Fibroblast of skin of right biceps (primary cell): ENCODE measurements at places on chromosomes 16 and 17.
A peak's percentile ranks its signal among the peaks of the same experiment; 100 is the strongest.

DNA sequence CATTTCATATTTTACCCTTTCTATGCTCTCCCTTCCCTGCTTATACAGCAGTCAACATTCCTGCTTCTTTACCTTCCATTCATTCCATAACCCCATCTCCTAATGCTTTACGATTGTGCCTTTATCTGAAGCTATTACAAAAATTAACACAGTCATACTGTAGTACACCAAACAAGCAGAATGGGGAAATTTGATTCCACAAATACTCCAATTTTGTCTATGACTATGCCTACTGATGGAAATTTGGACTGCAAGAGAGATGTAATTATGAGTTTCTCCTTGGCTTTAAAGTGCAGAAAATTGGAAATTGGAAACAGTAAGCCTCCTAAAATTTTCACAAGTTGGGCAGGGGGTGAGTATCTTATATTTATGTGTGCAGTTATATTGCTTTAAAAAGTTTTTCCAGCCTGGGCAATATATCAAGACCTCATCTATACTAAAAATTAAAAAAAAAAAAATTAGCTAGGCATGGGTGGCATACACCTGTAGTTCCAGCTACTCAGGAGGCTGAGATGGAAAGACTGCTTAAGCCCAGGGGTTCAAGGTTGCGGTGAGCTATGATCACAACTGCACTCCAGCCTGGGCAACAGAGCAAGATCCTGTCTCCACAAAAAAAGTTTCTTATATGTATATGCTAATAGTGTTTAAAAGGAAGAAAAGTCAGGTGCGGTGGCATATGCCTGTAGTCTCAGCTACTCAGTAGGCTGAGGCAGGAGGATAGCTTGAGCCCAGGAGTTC is 3.0 kb downstream of the APPBP2 start:
- DNase-seq: no peak

GRCh38 chr17:75504347-75505151 is 10.8 kb downstream of the CASKIN2 start:
- no peak for DNase-seq

GRCh38 chr17:66527335-66527734 is 224.9 kb downstream of the PRKCA start:
- DNase-seq: no peak

DNA sequence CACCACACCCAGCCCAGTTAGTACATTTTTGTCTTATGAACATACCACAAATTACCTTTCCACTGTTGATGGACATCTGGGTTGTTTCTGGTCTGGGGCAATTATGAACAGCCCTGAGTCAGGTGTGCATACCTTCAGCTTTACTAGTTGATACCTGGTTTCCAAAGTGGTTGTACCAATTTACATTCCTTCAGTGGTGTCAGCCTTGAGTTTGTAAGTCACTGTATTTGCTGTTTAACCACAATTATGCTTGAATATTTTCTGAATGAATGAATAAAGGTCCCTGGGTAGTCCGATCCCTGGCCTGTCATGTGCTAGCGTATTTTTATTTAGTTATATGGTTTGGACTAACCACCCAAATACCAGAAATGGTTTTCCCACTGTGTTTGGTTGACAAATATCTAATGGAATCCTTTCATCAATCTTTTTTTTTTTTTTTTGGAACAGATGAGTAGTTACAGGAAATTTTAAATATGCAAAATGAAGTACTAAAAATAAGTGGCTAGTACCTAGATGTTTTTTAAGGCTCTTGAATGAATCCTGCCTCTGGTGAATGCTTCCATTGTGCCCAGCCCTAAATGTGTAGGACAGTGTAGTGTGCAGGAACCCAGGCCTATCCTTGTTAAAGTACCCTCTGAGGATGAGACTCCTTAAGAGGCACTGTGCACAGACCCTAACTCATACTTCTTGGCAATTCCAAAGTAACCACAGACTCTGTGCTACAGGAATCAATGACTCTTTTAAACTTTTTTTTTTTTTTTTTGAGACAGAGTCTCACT is 3.7 kb downstream of the DUSP14 start:
- peak; percentile 98 for DNase-seq

- peak; percentile 71 for DNase-seq
Observed at GRCh38 chr16:15682105-15682570, 32.1 kb downstream of the NDE1 start.

GRCh38 chr16:72940886-72941285 is 107.0 kb downstream of the ZFHX3 start:
- DNase-seq: no peak

DNA sequence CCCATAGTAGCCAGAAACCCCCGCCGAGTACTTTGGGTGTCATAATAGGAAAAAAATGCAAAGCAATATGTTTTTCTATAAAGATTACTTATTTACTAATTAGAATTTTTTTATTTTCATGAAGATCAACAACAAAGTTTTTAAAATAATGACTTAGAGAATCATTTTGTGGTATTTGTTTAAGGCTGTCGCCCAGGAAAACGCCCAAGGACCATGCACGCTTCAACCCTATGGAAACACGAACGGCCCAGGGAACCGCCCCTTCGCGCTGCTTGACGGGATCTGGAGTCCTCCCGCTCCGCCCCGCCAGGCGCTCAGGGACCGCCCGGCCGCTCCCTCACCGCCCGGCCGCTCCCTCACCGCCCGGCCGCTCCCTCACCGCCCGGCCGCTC is 408 bp upstream of the KPNA2 start:
- no peak for DNase-seq

- no peak for DNase-seq
Observed at GRCh38 chr16:58515871-58516767, 802 bp downstream of the SETD6 start.

- no peak for DNase-seq
Observed at GRCh38 chr17:77877036-77877435, 81.5 kb upstream of the TNRC6C start.

DNA sequence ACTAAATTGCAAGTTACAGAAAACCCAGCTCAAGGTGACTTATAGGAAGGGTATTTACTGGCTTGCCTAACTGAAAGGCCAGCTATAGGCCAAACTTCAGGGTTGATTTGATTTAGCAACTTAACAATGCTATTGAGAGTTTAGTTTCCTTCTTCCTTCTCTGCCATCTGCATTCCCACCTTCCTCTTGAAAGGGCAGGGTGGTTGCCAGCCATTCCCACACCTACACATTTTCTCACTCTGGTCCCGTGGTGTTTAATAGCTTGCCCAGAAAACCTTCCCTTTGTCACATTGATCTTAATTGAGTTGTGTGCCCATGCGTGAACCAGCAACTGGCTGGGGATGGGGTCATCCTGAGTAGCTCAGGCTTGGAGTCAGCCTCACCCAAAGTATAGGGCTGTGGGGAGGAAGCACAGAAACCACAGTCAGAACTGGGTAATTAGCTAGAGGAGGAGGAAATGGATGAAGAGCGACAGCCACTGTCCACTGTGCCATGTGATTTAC is 194.7 kb downstream of the SPECC1 start:
- DNase-seq: no peak

- peak; percentile 45 for DNase-seq
Observed at GRCh38 chr17:50640686-50641351, 6.1 kb downstream of the ABCC3 start.

- DNase-seq: no peak
Observed at GRCh38 chr16:4420505-4421105, 4.2 kb upstream of the CORO7 start.

GRCh38 chr17:76658242-76658662 is 14.7 kb upstream of the ST6GALNAC1 start:
- DNase-seq: no peak

DNA sequence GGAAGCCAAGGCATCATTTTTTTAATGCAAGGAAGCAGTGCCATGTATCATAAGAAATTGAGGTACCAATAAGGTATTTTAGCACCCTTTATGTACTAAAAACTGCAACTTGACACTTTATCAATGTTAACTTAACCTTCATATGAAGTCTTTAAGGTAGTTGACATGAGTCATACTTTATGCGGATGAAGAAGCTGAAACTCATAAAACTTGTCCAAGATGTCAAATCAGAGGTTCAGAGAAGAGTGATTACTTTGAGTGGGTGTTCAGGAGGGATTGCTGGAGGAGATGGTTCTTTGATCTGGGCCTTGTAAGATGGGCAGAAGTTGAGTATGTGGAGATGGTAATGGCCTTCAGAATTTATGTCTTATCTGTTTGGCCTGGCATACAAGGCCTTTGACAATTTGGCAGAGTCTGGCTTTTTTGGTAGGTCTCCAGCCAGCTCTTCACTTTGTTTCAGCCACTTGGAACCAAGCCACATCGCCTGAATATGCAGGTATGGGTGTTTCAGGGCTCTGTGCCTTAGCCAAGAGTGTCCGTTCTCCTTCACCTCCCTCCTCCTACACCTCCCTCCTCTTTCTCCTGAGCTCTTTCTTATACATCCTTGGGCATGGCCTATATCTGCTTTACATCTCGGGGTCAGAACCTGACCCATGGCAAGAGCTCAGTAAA is 23.7 kb downstream of the YPEL2 start:
- DNase-seq: no peak

DNA sequence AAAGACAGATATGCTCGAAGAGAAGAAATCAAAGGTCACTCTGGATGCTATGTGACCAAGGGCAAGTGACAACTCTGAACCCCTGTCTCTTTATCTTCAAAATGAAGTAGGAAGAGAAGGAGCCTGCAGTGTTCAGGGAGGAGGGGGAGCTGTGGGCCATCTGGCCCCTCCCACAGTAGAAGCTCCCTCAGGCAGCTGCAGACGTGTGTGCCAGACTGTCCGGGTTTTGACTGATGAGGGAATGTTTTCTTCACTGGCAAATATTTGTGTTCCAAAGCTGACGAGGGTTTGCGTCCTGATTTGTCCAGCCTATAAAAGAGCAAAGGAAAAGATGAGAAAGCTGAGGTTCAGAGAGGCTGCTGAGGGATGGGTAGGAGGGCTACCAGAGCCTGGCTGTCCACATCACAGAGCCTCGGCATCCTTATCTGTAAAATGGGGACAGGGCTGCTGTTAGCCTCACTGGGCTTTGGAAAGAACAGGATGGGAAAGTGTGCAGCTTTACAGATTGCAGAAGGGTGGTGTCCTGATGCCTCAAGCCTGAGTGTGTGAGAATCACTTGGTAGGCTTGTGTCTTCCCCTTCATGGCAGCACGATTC is 1.8 kb upstream of the GINS2 start:
- DNase-seq: no peak

DNA sequence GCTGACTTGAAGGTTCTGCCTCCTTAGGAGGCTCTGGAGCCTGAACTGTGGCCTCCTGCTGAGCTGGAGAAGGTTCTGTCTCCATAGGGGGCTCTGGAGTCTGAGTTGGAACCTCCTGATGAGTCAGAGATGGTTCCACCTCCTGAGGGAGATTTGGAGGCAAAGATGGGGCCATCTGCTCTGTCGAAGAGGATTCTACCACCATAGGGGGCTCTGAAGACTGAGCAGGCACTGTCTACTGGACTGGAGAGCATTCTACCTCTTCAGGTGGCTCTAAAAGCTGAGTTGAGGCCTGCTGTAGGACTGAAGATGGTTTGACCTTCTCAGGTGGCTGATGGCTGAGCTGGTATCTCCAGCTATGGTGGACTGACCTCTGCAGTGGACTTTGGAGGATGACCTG is 16.2 kb downstream of the RDM1 start:
- no peak for DNase-seq

GRCh38 chr16:47888734-47889133 is 267.1 kb downstream of the ABCC12 start:
- no peak for DNase-seq

GRCh38 chr16:23148513-23149266 is 562 bp downstream of the USP31 start:
- DNase-seq: peak; percentile 50

GRCh38 chr17:76644995-76645394 is 1.4 kb upstream of the ST6GALNAC1 start:
- DNase-seq: no peak

GRCh38 chr17:8800656-8801055 is 1.5 kb upstream of the MFSD6L start:
- DNase-seq: no peak

- DNase-seq: no peak
Observed at GRCh38 chr17:38779965-38780752, 19.2 kb downstream of the PIP4K2B start.

DNA sequence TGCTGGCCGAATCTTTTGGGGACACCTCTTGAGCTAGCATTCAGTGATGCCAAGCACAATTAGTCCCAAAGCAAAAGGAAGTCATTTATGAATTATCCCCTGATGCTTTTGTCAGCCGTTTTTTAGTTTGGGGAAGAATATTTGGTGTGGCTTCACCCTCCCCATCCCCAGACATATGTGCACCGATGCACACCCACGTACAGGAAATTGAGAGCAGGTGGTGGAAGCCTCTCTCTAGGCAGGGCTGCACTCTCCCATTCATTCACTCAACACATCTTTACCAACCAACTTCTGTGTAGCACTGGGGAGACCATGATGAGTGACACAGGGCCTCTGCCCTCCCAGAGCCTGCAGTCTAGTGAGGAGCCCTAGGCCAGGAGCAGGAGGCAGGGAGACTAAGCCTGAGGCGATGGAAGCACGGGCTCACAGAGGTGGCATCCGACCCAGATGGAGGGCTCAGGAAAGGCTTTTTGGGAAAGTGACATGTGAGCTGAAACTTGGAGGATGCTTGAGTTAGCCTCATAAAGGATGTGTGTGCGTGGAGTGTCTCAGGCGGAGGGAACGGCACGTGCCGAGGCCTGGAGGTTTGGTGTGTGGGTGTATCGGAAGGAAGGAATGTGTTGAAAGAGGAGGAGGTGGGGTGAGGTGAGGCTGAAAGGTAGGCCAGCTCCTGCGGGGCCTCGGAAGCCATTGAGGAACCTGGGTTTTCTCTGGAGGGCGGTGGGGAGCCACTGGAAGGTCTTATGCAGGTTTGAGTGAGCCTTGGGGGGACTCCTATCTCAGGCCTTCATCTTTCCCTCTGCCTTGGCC is 43.8 kb downstream of the PSME3IP1 start:
- no peak for DNase-seq

GRCh38 chr16:66872943-66873684 is 7.2 kb upstream of the PDP2 start:
- DNase-seq: peak; percentile 100

- peak; percentile 55 for DNase-seq
Observed at GRCh38 chr17:10034719-10035475, 129.8 kb upstream of the RCVRN start.

GRCh38 chr17:78343187-78343542 is 16.7 kb downstream of the SOCS3 start:
- peak; percentile 93 for DNase-seq

GRCh38 chr16:71837150-71837549 is 8.6 kb upstream of the ATXN1L start:
- DNase-seq: no peak
